ENCODE measurements at places on chromosomes 3 and 15.

- DNase-seq, result no peak
These were observed 314.5 kb downstream of the TLE3 start for GRCh38 chr15:69783211-69783610.

DNA sequence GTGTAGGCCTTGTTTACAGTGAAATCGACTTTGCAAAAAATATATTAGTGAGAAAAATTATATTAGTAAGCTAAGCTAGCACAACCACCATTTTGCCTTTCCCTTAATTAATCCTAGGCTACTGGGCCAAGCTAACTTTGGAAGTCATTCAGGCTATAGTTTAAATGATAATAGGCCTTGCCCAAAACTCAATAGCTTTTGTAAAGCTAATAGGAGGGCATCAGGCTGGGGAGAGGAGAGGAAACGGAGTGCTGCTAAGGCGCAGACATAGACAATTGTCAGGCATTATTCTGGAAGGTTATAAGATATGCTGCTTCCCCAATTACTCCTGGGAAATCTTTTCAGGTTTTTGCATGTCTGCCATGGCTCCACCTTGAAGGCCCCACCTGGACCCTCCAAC is 1286.0 kb downstream of the NSUN3 start:
- no peak for DNase-seq

- no peak for DNase-seq
These were observed 38.7 kb downstream of the GOLGA6A start for GRCh38 chr15:74043425-74044266.

DNA sequence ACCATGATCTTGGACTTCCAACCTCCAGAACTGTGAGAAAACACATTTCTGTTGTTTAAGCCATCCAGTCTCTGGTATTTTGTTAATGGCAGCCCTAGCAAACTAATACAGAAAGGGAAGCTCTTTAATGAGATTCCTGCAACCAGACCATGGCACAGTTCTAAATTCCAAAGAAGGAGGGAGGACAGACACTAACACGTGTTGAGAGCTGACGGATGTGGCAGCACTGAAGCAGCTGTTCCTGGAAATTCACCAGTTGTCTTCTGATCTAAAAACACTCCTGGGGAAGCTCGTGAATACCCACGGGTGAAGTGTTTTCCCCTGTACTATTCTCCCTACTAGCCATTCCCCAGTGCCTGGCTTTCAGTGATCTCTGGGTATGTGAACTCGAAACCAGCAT is 56.7 kb downstream of the RPL22L1 start:
- DNase-seq, result no peak

GRCh38 chr3:196087906-196088305 is 6.0 kb upstream of the TFRC start:
- no peak for DNase-seq

- DNase-seq, result no peak
These were observed 187.2 kb upstream of the NR2E3 start for GRCh38 chr15:71623111-71623510.

GRCh38 chr15:63449731-63450130 is 54.7 kb upstream of the USP3 start:
- DNase-seq, result no peak

DNA sequence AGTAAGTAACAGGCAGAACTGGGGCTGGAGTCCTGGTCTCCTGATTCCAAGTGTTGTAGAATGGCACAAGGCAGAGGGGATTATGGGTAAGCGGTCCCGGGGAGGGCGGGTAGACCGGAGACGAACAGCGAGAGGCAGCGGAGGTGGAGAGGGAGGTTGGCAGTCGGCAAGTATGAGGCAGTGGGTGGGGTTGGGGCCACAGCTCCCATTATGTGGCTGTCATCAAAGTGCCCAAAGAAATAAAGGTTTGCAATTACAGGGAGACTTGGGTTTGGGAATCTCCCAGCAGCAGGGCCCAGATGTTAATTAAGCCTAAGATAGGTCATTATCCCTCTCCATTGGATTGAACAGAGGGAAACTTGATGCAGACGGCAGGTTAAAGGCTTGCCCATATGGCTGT is 16.9 kb downstream of the FAM43A start:
- DNase-seq, result no peak

GRCh38 chr3:16243706-16244490 is 20.8 kb downstream of the DPH3 start:
- no peak for DNase-seq

DNA sequence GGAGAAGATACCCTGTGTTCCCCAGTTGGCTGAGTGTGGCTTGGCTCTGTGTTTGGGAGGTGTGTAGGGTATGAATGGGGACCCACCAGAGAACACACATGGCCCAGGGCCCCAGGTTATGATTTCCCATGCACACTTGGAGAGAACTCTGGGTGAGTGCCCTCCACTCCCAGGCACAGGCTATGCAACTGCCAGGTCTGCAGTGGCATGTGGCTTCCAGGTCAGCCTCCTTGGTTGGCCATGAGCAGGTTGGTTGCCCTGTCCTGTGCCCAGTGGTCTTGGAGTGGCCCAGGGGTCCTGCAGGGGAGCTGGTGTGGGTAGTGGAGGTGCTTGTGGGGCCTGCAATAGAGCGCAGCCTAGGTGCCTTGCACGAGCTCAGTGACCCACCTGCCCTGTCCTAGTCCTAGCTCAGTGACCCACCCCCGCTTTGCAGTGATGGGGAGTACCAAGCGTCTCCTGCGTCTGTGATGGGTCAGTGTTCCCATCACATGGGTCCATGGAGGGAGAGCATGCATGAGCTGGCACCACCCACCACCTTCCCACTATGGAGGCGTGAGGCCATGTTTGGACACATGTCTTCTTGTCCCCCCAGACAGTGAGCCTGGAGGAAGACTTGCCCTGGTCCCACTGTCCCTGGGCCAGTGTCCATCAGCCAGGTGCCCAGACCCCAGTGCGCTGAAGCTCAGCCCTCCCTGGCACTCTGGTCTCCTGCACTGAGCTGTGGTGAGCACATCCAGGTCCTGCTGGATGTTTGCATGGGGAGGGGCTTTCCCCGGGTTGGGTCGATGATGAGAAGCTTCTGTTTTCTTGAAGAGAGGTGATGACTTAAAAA is 217.3 kb downstream of the SNRPN start:
- DNase-seq, result no peak

- DNase-seq, result no peak
These were observed 67.6 kb downstream of the NR1D2 start for GRCh38 chr3:24012589-24013269.

DNA sequence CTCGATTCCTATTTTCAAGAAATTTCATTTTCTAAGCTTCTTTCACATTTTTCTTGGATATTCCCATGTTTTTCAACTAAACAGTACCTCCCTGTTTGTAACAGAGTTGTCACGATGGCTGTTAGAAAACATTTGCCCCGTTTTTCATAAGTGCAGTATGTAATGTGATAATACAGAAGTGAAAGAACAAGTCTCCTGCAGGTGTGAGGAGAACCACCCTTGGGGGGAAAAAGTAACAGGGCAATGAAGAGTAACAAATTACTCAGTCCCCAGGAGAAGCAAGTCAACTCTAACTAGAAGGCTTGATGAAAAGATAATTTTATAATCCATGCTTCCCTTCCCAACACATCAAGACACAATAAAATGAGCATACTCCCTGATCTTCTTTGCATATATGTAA is 493.3 kb downstream of the FOXP1 start:
- no peak for DNase-seq

DNA sequence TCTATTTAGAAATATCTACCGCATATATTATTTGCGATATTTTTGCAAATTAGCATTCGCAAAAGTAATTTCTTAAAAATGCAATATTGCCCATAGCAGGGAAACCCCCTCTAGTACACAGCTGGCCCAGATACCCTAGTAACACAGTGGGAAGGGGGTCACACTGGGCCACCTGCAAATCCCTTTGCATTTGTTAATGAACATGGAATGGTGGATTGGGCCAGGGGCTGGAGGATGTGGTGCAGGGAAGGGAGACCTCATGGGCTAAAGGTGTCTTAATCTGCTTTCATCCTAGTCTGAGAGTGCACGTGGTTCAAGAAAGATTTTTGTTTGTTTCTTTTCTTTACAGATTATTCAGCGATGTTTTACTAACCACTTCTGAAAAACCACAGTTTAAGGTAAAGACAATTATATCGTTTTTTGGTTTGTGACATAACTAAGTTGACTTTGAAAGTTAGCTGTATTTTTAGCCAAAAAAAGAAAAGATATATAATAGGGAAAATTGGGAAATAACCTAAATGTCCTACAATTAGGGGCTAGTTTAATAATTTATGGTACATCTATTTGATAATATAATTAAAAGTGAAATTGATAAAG is 30.0 kb downstream of the PDHB start:
- DNase-seq, result no peak

DNA sequence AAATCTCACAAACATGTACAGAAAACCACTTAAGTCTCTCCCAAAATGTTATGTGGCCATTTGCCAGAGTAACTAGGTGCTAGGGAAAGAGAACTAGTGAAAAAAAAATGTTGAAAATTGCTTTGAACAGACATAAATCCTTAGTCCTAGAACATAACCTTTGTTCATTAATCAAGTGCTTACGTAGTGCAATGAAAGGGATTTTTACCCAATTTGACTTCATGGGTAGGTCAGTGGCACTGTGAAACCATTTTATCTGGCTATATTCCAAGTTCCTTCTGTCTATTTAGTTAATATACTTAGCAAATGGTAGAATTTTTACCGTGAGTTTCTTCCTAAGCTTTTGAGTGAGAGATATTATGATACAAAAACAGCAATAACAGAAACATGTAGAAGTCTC is 209.4 kb downstream of the DIPK2A start:
- DNase-seq, result no peak

DNA sequence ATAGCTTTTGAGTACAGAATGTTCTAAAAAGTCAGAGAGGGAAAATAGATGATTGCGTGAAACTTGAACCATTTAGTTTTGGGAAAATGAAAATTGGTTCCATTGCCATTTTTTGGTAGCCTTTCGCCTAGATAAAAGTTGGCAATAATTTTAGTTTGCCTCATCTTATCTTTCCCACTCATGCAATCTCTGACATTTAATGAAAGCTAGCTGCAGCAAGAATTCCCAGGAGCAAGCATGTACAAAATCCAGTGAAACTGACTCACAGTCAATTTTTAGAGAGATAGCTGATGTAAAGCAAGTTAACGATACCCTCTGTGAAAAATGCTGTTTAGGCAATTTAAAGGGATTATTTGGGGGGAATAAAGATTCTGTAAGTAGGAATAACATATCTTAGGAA is 797.4 kb downstream of the GRM7 start:
- DNase-seq, result no peak

- DNase-seq, result no peak
These were observed 38.3 kb upstream of the CMTM7 start for GRCh38 chr3:32353351-32353750.

DNA sequence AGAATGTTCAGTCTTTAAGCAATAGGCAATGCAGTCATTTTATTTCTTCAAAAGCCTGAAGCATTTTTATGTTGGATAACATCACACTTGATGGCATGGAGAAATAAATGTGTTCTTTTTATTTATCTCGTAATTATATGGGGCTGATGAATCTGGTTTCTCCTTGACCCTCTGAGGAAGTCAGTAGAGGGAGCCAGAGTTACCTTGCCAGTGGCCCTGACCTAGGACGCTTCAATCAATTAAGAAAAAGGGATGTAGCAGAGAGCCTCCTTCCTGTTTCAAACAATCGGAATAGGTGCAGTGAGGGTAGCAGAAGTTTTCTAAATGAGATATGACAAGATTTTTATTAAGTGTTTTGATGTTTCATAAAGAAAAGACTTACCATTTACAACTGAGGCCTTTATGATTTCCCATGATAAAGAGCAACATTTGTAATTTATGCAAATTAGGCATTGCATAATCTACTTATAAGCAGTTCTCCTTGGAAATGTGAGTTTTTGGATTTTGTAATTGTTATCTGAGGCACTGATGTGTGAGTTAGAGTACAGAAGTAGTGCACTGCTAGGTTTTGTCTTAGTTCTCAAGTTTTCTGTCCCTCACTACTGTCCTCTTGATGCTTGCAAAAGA is 129.1 kb downstream of the RAP2B start:
- no peak for DNase-seq

- DNase-seq, result no peak
These were observed 102.9 kb downstream of the PDZRN3 start for GRCh38 chr3:73521734-73522336.

- no peak for DNase-seq
These were observed 244.1 kb upstream of the TBL1XR1 start for GRCh38 chr3:177441276-177441812.

DNA sequence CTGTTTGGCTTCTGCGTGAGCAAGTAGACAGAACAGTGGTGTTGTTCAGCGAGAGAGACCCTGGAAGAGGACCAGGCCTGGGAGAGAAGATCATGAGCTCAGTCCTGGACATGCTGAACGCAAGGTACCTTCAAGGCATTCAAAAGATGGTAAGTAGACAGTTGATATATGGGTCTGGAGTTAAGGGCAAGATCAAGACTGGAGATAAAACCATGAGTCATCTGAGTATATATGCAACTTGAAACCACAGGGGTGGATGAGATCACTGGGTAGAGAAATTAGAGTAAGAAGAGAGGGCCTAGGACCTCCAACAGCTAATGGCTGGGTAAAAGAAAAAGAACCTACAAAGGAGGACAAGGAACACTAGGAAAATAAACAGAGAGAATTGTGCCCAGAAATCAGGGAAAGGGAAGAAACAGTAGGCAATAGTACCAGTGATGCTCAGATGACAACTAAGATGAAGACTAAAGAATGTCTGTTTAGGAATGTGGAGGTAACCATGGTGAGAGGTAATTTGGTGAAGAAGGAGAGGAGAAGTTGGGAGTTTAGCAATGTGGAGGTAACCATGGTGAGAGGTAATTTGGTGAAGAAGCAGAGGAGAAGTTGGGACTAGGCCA is 343.2 kb upstream of the ADAMTS9 start:
- DNase-seq, result no peak

- DNase-seq, result no peak
These were observed 417.4 kb upstream of the SEMA6D start for GRCh38 chr15:47299846-47300434.

- DNase-seq, result no peak
These were observed 374.2 kb downstream of the MECOM start for GRCh38 chr3:169289273-169289672.

DNA sequence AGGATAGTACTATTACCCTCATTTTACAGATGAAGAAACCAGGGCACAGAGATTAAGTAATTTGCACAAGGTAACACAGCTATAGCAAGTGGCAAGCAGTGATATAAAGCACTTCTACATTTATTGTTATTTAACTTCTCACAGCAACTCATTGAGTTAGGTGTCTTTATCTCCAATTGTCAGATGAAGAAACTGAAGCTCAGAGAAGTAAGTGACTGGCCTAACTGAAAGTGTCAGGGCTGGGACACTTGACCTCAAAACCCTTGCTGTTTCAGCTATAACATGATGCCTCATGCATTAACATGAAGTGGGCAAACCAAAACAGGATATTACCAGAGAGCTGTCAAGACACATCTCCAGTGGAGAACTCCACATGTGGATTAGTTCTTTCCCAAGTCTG is 65.8 kb upstream of the LEKR1 start:
- no peak for DNase-seq

Measured in 8988T (cell line).